ENCODE measurements at places on chromosomes 2 and 18.

GRCh38 chr2:63983986-63984605, 35.1 kb downstream of the VPS54 start:
- DNase-seq = no peak

- DNase-seq = no peak
These were observed 180.6 kb upstream of the EPAS1 start for GRCh38 chr2:46116553-46116991.

- DNase-seq = no peak
These were observed 132.7 kb downstream of the SCG2 start for GRCh38 chr2:223469270-223470046.

- no peak for DNase-seq
These were observed 42.9 kb downstream of the ZNF385B start for GRCh38 chr2:179818546-179818945.

- DNase-seq = no peak
These were observed 155.8 kb downstream of the INO80D start for GRCh38 chr2:205930209-205930608.

DNA sequence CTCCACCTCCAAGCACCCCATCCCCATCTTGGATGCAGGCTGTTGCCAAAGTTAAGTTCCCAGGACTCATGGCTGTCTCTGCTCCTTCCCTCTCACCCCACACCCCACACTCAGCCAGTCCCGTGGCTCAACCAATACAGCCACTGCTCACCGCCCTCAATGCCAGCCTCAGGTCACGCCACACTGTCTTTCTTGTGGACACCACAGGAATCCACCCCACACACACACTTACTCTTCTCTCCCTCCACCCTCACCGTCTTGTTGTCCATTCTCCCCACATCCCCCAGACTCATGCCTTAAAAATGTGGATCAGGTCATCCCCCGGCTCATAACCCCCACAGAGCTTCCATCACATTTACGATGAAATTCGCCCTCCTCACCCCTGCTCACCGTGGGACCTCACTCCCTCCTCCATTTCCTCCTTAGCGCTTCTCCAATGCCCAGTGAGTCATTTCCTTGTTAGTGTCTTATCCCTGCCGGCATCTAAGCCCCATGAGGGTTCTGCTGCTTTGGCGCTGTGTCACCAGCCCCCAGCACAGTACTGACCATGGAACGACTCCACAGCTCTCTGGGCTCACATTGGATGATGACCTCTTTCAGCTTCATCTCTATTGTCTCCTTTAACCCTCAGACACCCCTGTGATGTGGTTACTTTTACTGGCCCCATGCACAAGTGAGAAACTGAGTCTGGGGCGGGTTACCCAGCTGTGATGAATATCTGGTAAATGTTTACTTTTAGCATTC, 13.8 kb downstream of the MLPH start:
- no peak for DNase-seq

DNA sequence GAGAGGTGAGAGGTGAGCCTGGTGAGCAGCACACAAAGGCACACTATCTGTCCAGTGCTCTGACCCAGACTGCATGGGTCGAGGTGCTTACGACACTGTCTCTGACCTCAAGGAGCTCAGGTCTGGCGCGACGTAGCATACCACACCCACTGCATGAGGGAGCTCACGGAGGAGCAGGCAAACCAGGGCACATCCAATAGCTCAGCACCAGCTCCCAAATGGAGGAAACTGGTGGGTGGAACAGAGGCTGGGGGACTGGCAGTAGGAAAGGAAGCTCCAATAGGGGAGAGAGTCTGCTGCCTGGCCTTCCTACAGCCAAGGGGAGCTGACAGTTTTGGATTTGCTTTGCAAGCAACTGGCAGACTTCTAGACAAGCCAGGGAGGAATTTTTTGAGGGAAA, 36.3 kb downstream of the CELF4 start:
- DNase-seq = no peak

GRCh38 chr2:109401370-109401769, 212.4 kb downstream of the SEPTIN10 start:
- DNase-seq = no peak

DNA sequence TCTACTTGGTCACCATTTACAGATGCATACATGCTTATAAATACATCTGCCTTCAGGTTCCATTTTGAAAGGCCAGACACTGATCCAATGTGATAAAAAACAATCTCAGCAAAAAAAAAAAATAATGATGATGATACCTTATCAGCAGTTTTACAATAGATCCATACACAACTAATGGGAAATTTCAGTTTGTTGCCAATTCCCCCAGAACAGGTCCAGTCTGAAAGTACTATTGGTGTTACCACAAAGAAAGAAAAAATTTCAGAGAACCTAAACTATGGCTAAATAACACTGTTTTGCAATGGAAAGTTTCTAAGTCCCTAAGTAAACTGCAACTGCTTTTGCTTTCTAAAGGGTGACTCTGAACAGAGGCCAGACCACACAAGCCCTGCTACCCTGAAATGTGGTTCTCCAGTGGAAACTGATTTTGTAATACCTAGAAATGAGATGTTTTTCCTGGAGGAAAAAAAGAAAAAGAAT, 54.1 kb downstream of the LPIN2 start:
- DNase-seq = no peak

DNA sequence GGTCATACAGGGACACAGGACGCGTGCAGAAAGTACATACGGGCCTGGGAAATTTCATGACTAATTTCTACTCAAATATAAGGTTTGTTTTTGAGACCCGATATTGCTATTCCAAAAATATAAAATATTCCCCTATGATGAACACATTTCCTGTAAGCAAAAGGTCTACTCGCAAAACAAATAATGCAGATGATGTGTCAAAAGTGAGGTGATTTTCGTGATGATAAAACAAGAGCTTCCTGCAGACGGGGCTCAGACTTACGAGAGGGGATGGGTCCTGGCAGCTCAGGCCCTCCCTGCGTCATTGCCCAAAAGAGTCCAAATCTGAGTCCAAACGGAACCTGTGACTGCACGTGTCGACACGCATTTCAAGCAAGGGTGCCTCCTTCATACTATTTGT, 62.7 kb downstream of the MBP start:
- DNase-seq = no peak

- DNase-seq = no peak
These were observed 64.0 kb downstream of the TBR1 start for GRCh38 chr2:161480123-161480522.

DNA sequence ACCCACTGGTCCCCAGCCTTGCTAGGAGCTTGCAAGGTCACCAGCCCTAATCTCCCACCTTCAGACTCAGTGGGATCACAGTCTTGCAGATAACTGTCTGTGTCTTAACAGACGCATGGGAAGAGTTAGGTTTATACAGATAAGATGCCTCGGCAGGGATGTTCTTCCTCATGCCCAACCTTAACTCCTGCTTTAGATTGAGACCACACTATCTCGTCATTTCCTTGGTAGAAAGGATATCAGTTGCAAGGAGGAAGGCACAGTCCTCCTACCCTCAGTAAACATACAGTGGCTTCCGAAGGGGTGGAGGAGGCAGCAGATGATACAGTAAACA, 7.2 kb downstream of the NT5DC4 start:
- DNase-seq = no peak

DNA sequence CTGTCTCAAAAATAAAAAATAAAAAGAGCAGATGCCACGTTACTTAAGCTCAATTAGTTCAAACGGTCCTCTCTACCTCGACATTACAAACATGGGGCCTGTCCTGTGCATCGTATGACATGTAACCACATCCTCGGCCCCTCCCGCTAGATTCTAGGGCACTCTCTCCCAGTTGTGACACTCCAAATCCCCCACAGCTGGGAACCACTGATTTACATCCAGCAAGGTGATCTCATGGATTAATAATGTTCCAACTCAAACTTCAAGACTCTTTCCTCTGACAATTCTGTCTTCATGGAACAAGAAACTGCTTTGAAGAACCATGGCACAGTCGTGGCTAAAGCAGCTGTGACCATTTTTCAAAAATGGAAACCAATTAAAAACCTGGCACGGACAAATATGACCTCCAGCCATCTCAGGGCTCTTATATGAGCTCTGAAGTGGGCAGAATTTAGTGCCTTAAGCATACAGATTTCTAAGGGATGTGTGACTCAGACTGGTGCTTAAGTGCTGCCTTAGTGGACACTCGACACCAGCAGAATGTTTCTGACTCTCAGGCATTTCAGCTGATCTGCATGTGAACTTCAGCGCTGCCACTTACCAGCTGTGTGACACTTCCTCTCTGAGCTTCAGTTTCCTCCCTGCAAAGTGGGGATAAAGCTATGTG, 31.7 kb upstream of the ASAP2 start:
- DNase-seq = no peak

GRCh38 chr2:10598501-10598900, 91.3 kb downstream of the NOL10 start:
- no peak for DNase-seq

DNA sequence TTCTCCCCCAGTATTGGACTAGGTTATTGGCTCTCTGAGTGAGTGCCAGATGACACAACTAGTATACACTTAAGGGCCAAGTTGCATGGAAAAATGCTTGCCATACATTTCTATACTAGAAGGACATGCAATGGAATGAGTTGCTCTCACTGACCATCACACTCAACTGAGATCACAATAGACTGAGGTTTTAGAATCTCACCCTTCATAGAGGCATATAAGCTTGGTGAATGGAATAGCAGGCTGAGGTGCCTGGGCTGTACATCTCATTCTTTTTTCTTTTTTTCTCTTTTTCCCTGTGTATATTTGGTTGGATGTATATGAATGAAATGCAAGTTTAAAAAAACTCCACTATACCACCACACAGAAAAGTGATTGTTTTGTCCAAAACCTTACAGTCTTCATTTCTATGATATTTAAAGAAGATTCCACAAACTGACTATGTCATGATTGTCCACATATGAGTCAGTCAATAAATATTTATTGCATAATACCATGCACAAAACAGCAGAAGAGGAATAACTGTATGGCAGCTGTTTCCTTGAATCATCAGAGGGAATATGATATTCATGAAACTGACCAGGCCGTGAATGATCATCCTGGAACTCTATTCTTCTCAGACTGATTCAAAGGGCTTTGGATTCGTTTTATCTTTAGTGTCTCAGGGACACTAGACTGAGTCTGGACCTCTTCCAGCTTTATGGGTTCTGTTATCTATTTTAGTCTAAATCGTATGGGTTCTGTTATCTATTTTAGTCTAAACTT, 122.6 kb upstream of the STK17B start:
- no peak for DNase-seq

GRCh38 chr2:136394136-136395060, 276.4 kb upstream of the CXCR4 start:
- no peak for DNase-seq

DNA sequence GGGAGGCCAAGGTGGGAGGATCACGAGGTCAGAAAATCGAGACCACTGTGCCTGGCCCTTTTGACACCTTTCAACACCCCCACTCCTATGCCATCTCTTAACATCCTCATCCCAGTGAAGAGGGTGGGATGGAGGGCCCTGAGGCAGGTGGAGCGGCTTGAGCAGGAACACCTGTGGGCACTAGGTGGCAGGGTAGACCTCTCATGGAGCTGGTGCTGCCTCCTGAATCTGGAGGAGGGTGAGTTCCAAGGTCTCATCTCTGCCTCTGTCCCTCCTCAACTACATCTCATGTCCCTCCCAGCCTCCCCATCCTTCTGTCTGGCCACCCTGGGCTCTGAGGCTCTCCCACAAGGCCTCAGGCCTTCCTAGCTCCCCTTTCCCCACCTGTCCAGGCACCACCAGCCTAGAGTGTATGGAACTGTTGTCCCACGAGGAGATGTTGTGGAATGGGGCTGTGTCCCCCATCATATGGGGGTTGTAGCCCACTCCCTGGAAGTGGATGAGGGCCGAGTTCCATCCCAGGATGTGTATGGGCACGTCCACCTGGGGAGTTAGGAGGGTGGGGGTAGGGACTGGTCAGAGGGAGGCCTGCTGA, 17.0 kb upstream of the CRYBA2 start:
- DNase-seq = no peak

- no peak for DNase-seq
These were observed 386.4 kb upstream of the SLC14A2 start for GRCh38 chr18:45228796-45229388.

- DNase-seq = no peak
These were observed 242.6 kb downstream of the EN1 start for GRCh38 chr2:118604811-118605210.

GRCh38 chr18:55088000-55088401, 128.7 kb upstream of the CCDC68 start:
- no peak for DNase-seq

GRCh38 chr2:216761809-216762208, 66.5 kb upstream of the IGFBP5 start:
- DNase-seq = no peak

GRCh38 chr18:61503688-61504087, 170.5 kb downstream of the CDH20 start:
- no peak for DNase-seq

DNA sequence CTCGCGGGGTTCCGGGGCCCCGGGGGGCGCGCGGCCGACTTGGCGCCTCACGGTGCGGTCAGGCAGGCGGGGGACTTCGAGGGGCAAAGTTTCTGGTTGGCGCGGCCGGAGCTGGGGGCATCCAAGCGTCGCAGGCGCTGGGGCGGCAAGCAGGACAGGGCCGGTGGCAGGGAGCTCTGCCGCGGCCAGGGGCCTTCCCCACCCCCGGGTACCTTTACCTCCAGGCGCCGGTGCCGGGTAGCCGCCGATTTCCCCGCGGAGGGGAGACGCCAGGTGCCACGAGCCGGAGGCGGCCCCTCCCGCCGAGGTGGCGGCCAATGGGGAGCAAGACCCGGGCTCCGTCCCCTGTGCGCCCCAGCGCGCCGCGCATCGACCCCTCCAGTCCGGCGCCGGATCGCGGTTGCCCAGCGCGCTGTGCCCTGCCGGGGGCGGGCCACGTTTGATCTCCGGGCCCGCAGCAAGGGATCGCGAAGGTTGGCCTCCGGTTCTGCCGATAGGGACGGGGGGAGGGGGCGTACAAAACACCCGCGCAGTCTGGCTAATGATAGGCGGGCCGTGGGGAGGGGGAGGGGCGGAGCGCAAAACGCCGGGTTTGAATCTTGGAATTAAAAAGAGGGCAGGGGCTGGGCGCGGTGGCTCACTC, at the start of gene ST8SIA5:
ST8SIA5 (minus strand) TSS at position 495 of the 643 bp plus-strand sequence. CDS start 545 bp downstream, outside the sequence.
- no peak for DNase-seq

Measured in naive thymus-derived CD4-positive, alpha-beta T cell (primary cell).